NB4 (cell line): ENCODE measurements at places on chromosomes 16 and 17.
A peak's percentile ranks its signal among the peaks of the same experiment; 100 is the strongest.

GRCh38 chr17:17022456-17022855 lies 19.8 kb upstream of the MPRIP start:
- no peak for DNase-seq

DNA sequence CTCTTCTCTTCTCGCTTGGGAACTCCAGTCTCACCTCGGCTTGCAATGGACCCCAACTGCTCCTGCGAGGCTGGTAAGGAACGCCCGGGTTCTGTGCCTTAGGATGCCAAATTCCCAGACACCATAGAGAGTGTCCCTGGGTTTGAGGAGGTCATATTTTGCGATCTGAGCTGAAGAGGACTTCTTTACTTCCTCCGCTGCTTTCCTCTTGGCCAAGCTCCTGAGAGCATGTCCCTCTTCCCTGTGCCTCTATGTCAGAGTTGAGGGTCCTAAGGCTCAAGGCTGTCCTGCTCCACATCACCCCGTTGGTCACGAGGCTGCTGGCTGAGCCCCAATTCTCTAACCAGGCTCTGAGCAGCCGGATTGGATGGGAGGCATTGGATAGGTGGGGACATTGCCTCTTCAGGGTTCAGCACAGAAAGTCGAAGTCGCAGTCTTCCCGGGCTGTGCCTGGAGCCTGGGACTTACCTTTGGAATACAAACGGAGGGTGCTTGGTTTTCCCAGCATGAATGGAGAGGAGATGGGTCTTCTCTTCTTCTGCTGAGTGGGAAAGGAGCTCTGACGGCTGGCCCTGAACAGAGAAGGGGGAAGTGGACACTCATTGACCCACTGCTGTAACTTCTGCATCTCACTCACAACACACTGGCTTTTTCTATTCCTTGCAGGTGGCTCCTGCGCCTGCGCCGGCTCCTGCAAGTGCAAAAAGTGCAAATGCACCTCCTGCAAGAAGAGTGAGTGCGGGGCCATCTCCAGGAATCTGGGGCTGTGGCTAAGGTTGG lies 416 bp downstream of the MT1H start:
- DNase-seq: no peak

DNA sequence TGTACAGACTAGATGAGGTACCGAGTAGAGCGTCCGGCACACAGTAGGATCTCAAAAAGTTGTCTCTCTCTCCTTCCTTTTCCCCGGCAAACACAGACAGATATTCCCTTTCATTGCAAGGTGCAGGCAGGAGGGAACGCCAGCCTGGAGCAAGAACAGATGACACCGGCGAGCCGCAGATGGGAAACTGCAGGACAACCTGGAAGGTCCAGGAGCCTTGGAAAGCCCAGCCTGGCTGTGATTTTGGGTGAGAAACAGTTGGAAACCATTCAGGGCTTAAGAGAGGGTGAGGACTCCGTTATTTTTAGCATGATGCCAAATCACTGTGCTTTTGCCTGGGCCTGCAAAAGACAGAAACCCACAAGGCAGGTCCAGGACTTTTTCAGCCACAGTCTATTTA lies 7.3 kb downstream of the CDH11 start:
- DNase-seq: no peak

DNA sequence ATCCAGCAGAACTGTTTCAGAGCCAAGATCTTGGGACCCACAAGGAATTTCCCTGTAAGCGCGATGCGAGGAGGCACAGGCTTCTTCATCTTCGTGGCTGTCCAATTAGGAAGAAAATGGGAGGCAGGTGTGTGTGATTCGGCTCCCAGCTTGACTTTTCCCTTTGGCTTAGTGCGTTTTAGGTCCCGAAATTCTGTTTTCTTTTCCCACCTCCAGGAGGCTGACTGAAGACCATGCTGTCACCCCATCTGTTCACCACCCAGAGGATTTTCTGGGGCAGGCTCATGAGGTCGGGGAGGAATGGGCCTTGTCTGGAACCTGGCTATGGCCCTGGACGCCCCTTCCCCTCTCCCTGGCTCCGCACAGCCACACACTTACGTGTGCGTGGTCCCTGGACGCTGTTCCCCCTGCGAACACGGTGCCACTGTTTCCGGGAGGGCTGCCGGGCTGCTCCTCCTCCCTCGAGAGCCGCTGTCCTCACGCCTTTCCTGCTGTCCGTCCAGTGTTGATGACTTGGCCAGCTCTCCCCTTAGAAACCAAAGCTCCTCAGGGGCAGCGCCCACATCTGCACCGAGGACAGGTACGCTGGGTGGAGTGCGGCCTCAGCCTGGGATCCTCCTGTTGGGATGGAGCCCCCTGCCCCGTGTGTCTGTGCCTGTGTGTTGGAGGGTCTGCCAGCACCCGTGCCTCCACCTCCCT lies 2.7 kb upstream of the PABPN1L start:
- no peak for DNase-seq

- DNase-seq: no peak
Measured at GRCh38 chr17:75727391-75727790, 6.1 kb downstream of the ITGB4 start.

DNA sequence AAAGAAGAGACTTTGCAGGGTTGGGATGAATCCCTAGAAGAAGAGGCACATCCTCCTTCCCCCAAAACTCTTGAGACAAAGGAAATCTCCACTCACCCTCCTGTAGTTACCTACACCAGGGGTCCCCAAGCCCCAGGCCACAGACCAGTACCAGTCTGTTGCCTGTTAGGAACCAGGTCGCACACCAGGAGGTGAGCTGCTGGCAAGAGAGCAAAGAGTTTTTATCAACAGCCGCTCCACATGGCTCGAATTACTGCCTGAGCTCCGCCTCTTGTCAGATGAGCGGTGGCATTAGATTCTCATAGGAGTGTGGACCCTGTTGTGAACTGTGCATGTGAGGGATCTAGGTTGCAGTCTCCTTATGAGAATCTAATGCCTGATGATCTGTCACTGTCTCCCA lies 98.9 kb downstream of the CCT6B start:
- no peak for DNase-seq

GRCh38 chr16:85441189-85441889 lies 171.8 kb upstream of the GSE1 start:
- peak; percentile 75 for DNase-seq

GRCh38 chr16:1895949-1896675 lies 22.1 kb downstream of the HS3ST6 start:
- no peak for DNase-seq

DNA sequence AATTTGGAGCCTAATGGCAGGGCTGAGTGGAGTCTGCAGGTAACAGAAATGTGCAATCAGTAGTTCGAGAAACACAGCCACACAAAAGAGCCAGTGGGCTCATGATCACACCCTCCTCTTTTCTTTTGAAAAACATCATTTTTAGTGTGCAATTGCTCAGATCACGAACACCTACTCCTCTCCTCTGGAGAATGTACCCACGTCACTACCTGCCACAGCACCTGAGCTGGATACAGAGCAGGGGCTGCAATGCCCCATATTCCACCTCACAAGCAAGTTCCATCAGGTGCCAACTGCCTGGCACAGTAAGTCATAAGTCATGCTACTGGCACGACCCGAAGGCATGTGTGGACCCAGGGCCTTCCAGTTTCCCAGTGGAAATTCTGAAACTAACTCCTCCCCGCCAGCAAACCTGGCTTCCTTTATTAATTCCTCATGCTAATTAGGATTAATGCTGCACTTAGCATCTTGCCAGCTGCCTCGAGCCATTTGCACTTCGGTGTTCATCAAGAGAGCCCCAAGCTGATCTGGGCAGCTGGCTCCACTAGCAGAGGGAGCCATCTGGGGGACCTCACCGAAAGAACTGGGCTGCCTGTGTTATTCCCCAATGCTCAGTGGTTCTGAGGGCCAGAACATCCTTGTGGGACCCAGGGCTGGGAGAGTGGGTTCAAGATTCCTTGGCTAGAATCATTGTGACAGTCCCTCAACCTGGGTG lies 2.4 kb downstream of the CACNG4 start:
- DNase-seq: no peak

DNA sequence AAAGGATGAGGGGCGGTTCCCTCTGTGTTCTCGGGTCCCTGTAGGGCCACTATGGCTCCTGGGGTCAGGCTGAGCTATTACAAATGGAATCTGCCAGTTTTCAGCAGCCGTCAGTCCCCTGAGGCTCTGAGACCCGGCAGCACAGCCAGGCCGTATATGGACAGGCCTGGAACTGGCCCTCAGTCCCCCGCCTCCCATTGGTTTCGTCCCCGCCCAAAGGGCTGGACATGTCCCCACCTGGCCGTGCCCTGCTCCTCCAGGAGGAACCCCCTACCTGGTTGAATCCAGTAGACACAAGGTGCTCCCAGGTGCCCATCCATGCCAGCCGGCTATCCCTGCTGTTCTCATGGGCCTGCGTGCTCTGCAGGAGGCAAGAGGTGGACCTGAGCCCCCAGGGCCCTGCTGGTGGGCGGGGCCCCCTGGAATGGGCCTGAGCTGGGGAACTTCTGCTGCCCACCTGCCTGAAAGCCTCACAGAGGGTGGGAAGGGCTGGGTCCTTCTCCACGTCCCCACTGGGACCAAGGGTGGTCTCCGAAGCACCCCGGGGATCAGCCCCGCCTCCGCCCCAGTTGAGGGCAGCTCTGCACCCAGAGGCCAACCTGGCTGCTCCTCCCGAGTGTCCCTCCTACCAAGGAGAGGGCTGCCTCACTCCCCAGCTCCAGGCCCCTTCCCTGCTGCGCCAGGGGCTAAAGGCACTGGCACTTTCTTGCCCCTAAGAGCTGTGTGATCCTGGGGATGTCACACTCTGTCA lies 16.8 kb downstream of the VASN start:
- no peak for DNase-seq

DNA sequence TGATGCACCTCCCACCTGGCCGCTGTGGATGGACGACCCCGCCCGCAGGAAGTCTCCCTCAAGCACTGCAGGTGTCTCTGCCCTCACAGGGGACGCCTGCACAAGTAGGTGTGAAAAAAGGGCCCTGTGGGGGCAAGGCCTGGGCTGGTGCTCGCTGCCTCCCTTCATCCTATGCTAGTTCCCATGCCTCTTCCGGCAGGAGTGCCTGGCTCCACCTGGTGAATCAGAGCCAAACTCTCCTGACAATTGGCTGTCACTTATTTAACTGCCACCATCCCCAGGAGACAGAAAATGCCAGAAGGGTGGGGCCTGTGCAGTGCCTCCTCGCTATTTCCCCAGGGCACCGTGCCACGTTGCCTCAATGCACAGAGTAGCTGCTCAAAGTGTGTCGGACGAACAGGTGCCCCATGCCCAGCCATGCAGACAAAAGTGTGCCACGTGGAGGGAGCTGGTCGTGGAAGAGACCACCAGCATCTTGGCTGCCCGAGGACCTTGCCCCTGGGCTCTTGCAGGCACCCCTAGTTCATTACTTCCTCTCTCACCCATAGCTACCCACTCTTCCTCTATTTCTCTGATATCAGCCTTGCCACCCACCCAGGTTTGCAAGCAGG lies 170.7 kb downstream of the SEC14L1 start:
- no peak for DNase-seq

DNA sequence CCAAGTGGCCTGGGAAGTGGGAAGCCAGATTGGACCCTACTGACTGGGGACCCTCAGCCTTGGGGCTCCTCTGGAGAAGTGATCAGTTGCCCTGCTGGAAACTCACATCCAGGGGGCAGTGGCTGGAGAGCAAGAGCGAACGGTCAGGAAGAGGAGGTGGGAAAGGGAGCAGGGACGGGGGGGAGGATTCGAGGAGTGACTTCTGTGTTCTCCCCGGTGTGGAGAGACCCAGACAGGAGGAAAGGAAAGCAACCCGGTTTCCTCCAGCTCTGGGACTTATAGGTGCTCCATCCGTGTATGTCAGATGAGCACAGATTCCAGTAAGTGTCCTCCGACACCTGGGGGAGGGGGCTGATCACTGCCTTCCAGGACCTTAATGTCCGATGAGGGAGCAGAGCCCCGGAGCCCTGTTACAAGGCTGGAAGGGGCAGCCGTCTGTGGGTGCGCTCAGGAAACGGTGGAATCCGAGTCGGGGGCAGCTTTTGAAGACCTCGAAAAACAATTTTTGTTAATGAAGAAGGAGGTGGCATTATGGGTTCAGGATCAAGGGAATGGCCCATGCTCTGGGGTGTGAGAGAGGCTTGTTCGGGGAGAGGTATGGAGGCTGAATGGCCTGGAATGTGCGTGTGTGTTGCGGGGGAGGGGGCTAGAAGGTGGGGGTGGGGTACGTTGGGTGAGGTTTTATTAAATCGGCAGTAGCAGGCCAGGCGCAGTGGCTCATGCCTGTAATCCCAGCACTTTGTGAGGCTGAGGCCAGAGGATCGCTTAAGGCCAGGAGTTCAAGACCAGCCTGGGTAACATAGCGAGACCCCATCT lies 34.8 kb upstream of the NDRG4 start:
- DNase-seq: no peak

- peak; percentile 83 for DNase-seq
Measured at GRCh38 chr16:78742501-78743283, 643.2 kb downstream of the WWOX start.

DNA sequence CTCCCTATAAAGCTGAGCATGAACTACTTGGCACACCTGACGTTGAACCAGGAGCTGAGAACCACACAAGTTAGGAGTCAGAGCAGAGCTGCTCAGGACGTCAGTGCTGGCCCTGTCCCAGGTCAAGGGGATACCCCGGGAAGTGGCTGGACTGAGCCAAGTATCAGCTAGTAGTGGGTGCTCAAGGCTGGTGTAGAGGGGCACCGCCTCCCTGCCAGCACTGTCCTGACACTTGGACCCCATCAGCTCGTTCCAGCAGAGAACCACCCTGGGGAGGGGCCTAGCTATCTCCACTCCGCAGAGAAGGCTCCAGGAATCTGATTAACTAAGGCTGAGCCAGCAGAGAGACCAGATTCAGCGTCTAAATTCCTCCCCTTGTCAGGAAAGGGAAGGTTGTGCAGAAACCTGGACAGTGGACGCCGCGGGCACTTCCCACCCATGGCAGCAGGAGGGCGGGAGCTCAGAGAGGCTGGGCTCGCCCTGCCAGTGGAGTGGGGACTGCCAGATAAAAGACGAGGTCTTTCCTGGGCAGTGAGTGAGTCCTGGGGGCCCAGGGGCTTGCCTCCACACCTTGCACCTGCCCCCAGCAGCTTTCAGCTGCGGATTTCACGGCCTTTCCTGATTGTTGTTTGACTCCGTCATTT lies 21.0 kb downstream of the C16orf90 start:
- no peak for DNase-seq

GRCh38 chr16:14202697-14203096 lies 131.6 kb downstream of the MRTFB start:
- no peak for DNase-seq

DNA sequence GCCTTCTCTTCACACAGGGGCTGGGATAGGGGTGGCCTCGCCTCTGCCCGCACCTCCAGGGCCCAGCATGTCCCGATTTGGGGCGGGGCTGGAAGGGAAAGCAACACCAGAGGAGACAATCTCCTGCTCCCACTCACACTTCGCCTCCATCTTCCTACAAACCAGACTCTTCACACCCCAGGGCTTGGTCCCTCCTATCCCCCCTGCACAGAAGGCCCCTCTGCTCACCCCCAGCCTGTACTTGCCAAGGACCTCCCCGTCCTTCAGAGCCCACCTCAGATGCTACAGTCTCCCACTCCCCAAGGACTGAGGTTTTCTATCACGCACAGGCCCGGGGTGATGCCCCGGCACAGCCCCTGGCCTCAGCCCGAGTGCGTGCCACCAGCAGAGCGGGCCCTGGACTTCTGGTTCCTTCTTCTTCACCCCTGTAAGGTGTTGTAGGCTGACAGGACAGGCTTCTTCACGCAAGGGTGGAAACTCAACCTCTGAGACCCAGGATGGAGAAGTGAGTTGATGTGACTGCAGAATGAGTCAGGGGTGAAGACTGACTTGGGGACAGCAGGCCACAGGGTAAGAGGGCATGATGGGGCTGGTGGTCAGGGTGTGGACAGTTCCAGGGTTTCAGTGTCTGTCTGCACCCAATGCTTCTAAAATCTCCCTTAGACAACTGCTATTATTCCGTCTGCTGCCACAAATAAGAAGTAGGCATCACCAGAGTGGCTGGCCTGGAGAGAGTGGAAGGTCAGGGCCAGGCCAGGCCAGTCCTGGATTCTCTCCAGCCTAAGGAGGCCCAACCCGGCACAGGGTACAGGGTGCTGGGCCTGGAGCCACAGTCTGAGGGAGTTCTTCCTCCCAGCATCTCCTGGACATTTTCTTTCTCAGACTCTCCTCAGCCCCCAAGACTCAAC lies 2.5 kb downstream of the ITGAE start:
- no peak for DNase-seq
